Hematopoietic multipotent progenitor cell treated with erythropoietin and hydrocortisone succinate and interleukin-3 and kit ligand, for 17 days (in vitro differentiated cells): ENCODE measurements at places on chromosomes 3 and 15.

DNA sequence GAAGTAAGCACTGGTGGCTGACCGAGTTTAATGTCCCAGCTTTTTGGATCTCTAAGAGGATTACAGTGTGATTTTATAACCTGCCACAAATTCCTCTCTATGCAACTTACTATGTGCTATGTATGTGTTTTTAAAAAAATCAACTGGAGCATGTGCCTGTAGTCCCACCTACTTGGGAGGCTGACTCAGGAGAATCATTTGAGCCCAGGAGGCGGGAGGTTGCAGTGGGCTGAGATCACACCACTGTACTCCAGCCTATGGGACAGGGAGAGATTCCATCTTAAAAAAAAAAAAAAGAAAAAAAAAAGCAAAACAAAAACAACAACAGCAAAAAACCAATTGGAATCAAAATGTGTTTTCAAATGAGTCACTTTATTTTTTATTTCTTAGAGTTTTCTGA, 29.6 kb downstream of the DUT start:
- DNase-seq: no peak

GRCh38 chr3:64870876-64871646, 183.3 kb upstream of the ADAMTS9 start:
- no peak for DNase-seq

DNA sequence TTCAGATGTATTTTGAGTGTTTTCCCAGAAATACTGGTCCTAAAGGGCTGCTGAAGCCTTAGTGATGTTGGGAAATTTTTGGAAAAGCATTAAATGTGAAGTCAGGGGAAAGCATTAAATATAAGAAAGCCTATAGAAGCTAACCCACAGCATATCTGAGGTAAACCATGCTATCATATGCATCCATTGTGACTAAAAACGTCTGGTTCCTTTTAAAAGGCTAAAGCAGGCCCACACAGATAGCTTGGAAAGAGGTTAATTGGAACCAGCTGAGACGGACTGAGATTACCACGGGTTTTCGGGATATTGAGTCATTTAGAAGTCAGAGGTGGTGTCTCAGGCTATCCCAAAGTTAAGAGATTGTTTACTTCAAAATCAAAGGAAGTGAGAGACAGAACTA, 78.2 kb downstream of the CYP19A1 start:
- no peak for DNase-seq

GRCh38 chr15:40955930-40956540, 2.8 kb downstream of the CHAC1 start:
- no peak for DNase-seq

GRCh38 chr15:66729331-66729951, 27.4 kb downstream of the SMAD6 start:
- DNase-seq: no peak

- DNase-seq: no peak
Measured at GRCh38 chr15:92073044-92073785, 219.7 kb downstream of the SLCO3A1 start.

DNA sequence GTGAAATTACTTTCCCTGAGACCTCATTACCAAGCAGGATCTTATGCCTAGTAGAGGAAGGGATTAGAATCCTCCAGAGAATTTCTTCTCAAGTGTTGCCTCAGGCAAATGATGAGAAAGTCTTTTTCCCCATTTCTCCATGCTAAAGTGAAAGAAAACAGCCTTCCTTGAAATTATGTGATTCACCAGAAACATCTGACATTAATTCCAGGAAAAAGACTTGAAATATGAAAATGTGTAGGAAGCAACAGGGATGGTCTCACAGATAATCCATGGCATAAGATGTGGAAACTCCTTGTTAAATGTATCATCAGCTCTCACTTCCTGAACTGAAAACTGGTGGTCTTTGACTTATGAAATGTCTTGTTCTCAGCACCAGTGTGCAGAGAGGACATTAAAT, 17.9 kb upstream of the ABI3BP start:
- no peak for DNase-seq

GRCh38 chr3:186307594-186308221, 54.3 kb downstream of the DGKG start:
- DNase-seq: no peak

DNA sequence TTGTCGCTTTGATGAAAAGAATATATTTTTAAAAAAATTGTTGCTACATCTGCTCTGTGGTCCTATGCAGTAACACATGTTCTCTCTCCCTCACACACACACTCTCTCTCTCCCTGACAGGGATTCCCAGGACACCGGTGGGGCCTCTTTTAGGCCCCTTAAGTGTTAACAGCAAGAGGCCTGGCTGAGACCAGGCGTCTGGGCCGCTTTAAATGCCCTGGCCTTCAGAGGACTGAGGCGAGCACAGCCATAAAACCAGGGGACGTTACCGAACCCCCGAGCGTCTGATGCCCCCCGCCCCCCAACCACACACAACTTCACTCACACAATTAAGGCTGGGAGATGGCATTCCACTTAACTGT, 1.7 kb downstream of the BNC1 start:
- DNase-seq: no peak

DNA sequence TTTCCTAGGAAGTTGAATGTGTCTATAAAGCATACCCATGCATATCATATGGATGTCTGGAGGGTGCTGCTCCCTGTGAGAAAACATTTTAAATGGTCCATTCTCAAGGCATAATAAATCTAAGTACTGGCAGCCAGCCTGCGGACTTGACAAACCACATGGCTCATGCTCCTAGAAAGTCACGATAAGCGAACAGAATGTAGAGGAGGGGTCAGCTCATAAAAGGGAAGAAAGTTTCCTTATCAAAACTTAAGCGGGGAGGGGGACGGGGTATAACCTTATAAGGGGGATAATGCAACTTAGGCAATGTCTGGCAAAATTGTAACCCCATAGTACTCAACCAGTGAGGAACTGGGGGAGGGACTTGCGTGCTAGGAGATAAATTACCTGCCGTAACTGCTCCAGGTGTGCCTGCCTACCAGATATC, 159.8 kb upstream of the LMCD1 start:
- no peak for DNase-seq

- no peak for DNase-seq
Measured at GRCh38 chr3:48511551-48511950, 7.6 kb upstream of the SHISA5 start.

DNA sequence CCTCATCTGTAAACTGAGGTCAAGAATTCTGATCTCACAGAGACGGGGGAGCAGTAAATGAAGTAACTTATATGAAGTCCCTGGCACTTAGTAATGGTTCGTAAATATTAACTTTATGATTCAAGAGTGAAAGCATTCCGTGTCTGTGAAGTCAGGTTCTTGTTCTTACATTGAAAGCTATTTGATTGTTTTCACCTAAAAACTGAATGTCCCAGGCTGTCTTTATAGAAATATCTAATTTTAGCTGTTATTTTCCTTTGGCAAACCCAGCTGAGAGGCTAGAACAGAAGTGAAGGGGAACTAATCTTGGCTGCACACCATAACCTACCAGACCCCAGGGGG, 84.5 kb downstream of the CHSY1 start:
- DNase-seq: no peak

GRCh38 chr15:65888981-65889380, 19.7 kb downstream of the RAB11A start:
- DNase-seq: no peak

DNA sequence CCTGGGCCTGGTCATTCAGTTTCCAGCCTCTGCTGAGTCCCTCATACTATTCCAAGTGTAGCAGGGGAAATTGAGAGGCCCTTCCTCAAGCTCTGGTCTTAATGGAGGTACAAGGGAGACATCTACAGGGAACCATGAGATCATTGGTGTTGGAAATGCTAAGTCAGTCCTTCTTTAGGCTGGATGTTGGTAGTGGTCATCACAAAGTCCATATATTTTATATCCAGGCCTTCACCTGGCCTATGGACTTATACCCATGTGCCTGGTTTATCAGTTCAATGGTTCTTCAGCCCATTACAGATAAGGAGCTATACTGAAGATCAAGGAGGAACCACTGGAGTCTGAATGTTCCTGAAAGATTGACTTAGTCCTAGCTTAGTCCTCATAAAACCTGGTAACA, 135.0 kb downstream of the STAG1 start:
- DNase-seq: no peak

DNA sequence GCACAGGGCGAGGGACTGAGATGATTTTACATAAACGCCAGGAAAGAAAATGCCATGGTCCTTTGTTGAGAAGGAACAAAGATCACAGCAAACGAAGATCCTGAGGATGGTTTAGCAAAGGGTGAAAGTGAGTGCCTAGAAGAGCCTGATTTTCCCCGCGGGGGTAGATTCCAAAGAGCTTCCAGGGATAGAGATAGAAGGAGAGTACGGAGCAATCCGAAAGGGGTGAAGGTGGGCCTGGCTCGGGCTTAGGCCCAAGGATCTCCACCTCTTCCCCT, 977 bp downstream of the CDC25A start:
- DNase-seq: no peak

DNA sequence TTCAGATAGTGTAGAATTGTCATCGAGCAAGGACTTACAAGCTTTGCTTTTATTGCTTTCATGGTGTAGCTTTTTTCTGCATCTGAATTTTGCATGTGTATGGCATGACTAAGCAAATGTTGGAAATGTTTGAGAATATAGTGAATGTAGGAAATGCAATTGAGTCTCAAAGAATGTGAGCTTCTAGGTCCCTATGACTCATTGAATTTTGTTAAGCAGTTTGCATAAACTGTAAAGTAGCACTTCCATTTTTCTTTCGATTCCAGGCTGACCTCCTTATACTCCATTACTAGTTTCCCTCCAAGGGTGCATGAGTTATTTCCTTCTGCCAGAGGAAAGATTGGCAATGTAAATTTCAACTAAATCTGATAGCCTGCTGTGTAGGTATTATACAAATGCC, 619.2 kb downstream of the DIPK2A start:
- no peak for DNase-seq

DNA sequence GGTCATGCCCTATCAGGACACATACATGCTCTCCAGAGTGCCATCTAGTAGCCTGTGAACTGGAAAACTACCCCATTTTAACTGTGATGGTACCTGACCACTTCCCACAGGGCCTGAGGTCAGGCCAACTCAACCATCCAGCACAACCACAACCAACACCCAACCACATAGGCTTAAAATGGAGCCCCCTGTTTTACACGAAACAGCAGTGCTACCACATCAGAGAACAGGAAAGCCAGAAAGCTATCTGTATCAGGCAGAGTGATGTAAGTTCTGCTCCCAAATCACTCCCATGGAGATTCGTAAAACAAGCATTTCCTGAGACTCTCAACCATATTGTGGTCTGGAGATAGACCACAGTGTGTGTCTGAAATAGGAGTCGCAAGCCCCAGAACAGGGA, 1017.3 kb upstream of the EPHA6 start:
- DNase-seq: no peak

- DNase-seq: no peak
Measured at GRCh38 chr15:43056696-43057095, 49.1 kb downstream of the UBR1 start.

DNA sequence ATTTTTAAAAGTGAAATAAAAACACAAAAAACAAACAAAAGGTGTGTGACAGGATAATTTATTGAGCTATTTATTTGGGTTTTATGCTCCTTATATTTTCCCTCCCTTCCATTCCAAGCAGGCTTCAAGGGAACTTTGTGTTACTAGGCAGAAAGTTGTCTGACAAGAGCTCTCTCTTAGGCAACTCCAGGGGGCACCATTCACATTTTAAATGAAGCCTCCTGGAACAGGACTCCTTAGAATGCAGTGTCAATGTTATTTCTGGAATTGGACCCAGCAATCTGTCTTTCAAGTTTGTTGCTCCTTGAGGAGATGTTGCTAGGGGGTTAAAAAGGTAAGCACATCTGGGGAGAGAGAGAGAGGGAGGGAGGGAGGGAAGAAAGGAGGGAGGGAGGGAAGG, 5.4 kb upstream of the RFX7 start:
- peak; percentile 65 for DNase-seq

DNA sequence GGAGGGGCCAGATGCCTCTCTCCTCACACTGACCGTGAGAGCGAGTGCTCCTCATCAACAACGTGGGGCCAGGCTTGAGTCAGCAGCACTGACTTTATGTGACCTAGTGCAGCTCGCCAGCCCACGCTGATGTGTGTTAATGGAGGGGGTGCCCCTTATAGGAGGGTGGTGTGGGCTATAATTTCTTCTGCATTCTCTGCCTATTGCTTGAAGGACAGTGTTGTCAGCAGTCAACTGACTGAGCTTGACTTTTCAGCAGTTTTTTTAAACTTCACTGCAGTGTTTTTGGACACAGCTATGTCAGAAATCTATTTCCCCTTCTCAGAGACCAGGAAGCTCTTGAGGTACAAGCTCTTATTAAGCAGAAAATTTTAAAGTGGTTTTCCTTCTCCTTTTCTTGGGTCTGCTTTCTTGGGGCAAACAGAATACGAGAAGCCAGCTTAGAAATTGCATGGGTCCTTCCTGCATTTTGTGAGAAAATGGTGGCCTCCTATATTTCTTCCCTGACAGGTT, 304.8 kb upstream of the CTDSPL start:
- no peak for DNase-seq

DNA sequence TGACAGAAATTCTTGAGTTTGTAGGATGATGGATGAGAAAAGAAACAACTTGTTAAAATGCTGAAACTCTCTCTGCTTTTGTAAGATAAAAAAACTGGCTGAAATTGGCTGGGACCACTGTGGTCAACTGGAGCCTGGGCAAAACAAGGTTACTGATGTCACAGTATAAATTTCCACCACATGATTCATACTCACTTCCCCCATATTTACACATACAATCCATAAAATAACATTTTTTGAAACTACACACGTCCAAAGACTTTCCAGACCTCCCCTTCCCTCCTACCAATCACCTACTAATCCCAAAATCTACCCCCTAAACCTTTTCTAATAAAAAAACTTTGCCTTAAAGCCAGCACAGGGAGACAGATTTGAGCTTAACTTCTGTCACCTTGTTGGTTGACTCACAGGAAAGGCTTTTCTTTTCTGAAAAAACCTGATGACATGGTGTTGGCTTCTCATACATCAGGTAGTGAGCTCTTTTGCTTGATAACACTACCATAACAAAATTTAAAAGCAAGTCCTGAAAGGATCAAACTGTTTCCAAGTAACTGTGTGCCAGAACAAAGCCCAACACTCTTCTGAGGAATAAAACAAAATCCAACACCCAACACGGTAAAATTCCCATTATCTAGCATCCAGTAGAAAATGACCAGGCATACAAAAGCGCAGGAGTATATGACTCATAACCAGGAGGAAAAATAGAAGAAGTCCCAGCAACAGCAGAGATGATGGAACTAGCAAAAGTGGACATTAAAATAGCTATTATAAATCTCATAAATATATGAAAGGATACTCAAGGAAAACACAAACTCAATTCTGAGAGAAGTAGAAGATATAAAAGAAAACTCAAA, 87.3 kb upstream of the SNRK start:
- no peak for DNase-seq

- DNase-seq: no peak
Measured at GRCh38 chr15:68601206-68602197, 22.7 kb downstream of the CORO2B start.

GRCh38 chr3:47408839-47409229, 28.0 kb downstream of the PTPN23 start:
- DNase-seq: no peak

GRCh38 chr15:101406526-101407195, 82.8 kb downstream of the PCSK6 start:
- no peak for DNase-seq

GRCh38 chr15:96361309-96362010, 31.0 kb downstream of the NR2F2 start:
- no peak for DNase-seq

- no peak for DNase-seq
Measured at GRCh38 chr3:109257269-109257668, 59.0 kb downstream of the DPPA2 start.
